ENCODE measurements at places on chromosomes 4 and X.

DNA sequence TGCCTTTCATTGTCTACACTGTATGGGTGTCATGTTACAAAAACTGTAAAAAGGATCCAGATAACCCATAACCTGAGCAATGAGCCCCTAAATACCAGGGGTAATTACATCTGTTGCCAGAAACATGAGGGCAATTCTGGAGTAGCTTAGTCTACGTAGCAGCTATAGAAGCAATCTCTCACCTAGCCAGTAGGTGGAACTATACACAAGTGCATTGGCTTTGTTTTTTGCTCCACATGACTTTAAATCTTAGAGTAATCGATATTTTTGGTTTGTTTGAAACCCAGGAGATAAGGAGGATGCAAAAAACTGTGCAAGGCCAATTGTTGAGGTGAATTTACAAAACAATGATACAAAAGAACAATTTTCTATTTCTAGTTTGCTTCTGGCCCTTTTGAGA, 57.5 kb downstream of the GPR82 start:
- no peak for DNase-seq

DNA sequence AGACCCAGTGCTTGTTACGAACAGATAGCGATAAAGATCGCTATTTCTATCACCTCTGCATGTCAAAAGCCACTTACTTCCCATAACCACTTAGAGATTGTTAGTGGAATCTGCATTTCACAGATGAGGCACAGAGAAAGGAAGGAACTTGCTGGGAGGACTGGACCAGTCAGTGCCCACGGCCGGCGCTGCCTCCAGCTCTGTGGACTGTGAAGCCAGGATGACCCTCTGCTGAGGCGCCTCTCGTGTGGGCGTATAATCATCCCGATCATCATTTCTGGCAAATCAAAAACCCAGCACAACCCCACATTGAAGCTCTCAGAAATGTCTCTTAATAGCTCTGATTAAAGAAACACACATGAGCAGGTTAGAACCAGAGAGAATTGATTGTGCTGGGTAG, 61.5 kb upstream of the ADRA2C start:
- DNase-seq: no peak

DNA sequence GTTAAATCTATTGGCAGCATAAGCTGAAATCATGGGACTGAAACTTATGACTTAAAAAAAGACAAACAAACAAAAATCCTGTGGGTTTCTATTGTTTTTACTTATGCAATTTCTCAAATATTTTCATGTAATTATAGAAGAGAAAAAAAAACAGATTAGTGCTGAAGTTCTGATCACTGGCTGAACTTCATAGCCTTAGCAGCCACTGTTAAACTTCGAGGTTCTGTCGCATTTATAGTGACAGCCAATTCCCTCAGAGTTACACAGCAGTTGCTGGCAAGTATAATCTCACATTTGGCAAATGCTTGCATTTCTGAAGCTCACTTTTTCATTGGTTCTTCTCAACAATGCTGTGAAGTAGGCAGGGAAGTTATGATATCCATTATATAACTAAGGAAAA, 748.9 kb upstream of the MAGEB2 start:
- DNase-seq: no peak

GRCh38 chrX:145751943-145752342, 65.7 kb upstream of the SLITRK2 start:
- no peak for DNase-seq

DNA sequence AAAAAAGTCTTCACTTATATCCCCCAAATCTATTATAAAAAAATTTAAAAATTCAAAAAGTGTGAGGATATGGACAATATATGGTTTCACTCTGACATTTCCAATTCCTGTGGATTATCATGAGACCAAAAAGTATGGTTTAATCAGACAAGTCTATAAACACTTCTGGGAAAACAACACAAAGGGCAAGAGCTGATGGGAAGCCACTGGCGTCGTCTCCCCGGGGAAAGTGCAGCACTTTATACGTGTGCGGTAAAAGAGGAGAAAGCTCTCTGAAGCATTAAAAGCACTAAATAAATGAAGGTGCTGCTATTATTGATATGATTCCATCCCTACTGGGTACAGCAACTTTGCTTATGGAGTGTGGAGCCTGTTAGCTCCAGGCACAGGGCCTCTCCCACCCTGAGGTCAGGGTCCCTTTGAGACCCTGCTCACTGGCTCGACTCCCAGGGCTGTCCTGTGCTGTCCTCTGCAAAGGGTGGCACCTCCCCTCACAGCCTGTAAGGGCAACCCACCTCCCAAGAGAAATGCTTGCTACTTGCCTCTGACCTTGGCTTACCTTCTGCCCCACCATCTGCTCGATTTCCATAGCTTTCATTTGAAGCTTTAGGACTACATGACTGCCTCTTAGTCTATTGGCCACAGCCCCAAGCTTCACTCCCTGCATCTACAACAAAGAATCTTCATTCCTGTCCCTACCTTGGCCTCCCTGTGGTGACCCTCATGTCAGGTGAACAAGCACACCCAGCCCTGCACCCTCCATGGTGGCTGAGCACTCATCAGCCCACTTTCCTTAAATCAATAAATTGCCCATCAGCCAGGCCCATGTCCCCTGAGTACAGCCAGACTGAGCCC, 248.6 kb downstream of the HNRNPD start:
- DNase-seq: no peak

- no peak for DNase-seq
These were observed 85.2 kb downstream of the AASDH start for GRCh38 chr4:56301997-56302496.

GRCh38 chr4:163121689-163122088, 45.0 kb downstream of the NAF1 start:
- no peak for DNase-seq

GRCh38 chrX:129843209-129843458, 552 bp downstream of the ZDHHC9 start:
- DNase-seq: no peak
